Stimulated activated CD4-positive, alpha-beta T cell treated with anti-CD3 and anti-CD28 coated beads, Interleukin-4, amount 100 ng/mL, for 1 hour (primary cell): ENCODE measurements at places on chromosomes 5 and 9.

- DNase-seq = no peak
These were observed 1.3 kb downstream of the ZBTB34 start for GRCh38 chr9:126861707-126862103.

DNA sequence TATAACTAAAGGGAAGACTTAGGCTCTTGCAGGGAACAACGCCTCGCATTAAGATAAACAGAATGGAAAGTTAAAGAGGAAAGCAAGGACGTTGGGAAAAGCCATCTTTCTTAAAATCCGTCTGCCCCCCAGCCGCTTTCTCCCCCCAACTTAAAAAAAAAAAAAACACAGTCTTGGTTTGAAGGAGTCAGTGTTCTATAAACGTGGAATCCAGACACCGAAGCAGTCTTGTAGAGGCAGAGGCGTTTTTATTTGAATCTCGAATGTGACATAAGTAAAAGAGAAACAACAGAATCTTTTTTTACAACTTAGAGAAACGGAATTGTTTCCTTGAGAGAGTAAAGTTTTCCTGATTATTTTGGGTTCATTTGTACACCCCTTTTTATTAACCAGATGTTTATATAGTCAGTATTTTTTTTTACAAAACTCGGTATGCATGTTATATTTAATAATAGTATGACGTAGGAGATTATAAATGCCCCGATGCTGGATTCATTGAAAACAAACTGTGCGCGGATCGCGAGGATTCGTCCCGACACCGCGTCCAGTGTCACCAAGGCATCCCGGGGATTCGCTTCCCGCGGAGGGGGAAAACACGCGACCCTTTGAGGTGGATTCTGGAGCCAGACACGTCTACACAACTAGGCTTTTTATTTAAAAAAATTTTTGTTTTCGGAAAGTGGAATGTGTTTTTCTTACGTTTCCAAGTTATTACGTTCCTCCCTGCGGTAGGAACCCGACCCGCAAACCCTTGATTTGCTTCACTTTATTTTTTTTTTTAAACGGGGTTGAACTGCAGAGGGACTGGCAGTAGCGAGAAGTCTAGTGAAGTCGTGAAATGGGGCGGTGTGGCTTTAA lies 6.7 kb downstream of the PTCH1 start:
- peak; percentile 7 for DNase-seq

- DNase-seq = no peak
These were observed 112.8 kb upstream of the CDH12 start for GRCh38 chr5:22965960-22966359.

DNA sequence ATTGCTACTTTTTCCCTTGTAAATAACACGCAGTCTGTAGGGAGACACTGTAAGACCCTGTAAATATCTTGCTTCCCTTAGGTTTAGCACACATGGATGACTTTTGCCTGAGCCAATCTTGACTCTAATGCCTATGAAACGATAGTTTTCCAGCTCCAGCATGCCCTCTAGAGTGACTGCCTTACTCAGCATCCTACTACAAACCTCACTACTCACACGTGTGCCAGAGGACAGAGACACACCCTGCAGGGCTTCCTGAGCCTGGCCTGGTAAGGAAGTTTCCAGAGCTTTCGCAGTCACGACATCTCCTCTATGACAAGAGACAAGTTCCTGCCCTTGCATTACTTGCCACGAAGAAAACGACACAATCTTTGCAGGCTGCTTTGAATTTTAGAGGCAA lies 138.1 kb downstream of the ATPSCKMT start:
- no peak for DNase-seq

DNA sequence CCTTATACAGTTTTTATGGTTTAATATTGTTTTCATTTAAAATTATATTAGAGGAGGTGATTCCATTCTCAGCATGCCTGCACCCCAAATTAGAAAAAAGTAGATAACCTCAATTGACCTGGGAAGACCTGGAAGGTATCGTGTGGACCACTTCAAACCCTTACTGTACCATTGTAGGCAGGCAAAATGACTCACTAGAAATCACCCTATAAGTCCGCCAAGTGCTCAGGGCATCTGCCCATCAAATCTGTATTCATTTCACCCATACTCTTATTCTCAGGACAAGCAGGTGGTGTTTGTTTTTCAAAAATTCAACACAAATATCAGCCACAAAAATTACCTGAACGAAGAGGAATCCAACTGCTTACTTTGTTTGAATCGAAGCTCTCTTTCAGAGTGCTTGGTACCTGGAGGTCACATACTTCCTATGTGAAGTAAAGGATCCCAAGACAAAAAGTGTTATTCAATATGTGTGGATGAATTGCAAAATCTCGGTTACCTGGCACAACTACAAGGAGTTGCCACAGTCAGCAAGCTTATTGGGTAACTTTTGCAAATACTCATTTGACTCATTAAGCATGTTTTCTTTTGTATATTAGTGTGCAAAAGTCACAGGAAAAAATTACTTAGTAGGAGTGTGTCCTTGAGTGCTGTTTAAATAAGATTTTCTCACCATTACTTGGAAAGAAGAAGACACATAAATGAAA lies 216.2 kb downstream of the ENC1 start:
- no peak for DNase-seq

- no peak for DNase-seq
These were observed 318.5 kb downstream of the ADGRV1 start for GRCh38 chr5:90877049-90877448.

GRCh38 chr9:68961587-68961986 lies 52.3 kb downstream of the PRKACG start:
- no peak for DNase-seq

GRCh38 chr5:74070766-74071165 lies 444.8 kb downstream of the ARHGEF28 start:
- no peak for DNase-seq

DNA sequence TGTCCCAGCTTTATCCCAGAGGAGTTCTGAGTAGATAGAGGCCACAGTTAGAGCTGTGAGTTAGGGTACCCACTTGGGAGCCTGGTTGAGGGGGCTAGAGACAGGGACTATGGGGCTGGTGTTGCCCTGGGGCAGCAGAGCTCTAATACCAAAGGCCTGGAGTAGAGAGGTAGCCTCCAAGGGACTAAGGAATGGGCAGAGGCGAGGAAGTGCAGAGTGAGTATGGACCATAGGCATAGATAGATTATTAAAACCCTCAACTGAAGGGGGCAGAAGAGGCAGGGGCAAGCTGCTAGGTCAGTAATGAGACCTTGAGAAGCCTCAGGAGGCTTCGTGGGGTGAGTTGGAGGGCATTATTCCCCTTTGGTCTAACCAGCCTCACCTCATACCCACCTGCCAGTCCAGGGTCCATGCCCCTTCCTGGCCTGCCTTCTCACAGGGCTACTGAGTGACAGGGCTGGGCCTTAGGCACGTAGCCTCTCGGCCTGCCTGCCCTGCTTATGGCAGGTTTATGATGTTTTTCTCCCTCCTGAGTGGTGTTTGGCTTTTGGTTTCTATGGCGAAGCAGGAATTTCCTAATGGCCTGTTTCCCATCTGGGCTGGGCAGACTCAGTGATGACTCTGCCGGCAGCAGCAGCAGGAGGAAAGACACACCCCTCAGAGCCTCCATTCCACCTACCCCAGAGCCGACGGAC lies 8.0 kb downstream of the PDLIM4 start:
- DNase-seq = no peak

DNA sequence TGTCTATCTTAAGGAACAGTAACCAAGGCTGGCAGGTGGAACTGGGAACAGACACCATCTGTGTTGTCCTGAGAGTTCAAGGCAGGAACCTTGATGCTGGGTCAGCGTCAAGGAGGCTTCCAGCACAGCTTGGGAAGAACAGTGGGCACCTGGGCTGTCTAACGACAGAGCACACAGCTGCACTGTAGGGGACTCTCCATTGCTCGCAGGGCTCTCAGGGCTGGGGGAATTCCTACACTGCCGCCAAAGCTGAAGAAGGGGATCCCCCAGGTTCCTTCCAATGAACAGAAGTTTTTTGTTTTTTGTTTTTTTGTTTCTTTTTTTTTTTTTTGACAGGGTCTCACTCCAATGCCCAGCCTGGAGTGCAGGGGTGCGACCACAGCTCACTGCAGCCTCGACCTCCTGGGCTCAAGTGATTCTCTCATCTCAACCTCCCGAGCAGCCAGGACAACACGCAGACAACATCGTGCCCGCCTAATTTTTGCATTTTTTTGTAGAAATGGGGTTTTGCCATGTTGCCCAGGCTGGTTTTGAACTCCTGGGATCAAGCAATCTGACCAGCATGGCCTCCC lies 81.9 kb downstream of the PTPN3 start:
- DNase-seq = no peak

DNA sequence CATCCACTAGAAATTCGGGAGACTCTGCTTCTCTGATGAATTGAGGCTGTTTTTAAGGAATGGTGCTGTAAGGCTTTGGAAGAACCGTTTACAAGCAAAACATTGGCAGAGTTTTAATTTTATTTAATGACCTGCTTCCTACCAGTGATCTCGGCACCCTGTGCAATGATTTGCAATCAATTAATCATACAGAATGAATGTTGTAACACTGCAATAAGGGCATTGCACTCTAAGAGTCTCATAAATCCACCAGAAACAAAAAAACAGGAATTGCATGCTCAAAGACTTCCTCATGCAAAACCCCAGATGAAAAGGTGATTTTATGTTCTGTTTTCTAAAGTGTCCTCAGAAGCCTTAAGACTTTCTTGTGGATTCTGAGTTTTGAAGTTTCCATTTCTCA lies 295.7 kb downstream of the ARHGEF28 start:
- DNase-seq = no peak

- no peak for DNase-seq
These were observed 50.8 kb downstream of the SAXO1 start for GRCh38 chr9:18982262-18982620.

DNA sequence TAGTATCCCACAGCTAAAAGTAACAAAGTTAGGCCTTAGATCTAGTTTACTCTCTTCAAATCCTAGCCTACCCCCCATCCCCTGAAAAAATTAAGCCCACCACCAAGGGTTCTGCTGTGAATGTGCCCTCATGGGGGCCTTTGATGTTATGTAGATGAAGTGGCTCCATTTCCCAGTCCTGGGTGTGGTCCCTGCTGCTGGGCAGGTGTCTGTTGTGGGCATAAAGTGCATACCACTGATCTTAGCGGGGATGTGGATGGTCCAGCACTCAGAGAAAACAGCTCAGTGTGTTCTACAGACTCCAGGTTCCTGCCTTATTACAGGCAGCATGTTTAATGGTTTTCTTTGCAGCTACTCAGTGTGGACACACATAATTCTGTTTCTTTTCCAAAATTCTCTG lies 1.9 kb downstream of the PCBD2 start:
- no peak for DNase-seq

GRCh38 chr5:179927824-179928223 lies 20.1 kb upstream of the TBC1D9B start:
- DNase-seq = no peak

DNA sequence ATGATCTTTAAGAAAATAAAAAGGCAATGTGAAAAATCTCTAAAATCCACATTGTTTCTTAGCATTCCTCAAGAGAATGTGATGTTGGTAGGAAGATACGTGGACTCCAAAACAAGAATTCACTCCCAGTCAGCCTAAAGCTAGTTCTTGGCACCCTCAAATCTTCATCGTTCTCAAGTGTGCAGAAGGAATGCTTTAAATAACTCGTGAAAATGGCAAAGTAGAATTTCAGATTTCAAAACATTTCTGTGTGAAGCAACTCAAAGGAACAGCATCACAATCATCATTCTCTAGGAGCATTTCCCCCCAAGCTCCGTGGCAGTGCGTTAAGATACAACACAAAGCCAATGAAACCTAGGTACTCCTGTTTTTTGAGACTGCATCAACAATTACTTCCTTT lies 185.1 kb upstream of the DMAC1 start:
- no peak for DNase-seq

GRCh38 chr5:136703036-136703435 lies 337.7 kb upstream of the TRPC7 start:
- DNase-seq = no peak

DNA sequence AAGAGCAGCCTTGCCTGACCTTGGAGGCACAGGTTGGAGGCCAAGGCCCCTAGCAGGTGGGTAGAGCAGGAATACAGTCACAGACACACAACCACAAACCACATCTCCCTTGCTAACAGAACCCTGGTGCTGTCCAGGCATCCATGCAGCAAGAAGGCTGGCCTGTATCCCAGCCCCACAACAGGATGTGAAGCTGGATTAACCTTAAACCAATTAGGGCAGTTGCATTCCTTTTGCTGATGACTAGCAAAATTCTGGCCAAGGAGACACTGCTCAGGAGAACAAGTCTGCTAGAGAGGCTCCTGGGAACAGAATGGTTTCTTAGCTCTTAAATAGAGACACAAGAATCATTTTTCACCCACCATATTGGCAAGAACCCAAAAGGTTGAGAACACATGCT lies 97.8 kb downstream of the C5orf15 start:
- DNase-seq = no peak

GRCh38 chr5:66174338-66174737 lies 30.2 kb downstream of the SREK1 start:
- DNase-seq = no peak

- no peak for DNase-seq
These were observed 126.2 kb downstream of the CDK5RAP2 start for GRCh38 chr9:120453792-120454191.

DNA sequence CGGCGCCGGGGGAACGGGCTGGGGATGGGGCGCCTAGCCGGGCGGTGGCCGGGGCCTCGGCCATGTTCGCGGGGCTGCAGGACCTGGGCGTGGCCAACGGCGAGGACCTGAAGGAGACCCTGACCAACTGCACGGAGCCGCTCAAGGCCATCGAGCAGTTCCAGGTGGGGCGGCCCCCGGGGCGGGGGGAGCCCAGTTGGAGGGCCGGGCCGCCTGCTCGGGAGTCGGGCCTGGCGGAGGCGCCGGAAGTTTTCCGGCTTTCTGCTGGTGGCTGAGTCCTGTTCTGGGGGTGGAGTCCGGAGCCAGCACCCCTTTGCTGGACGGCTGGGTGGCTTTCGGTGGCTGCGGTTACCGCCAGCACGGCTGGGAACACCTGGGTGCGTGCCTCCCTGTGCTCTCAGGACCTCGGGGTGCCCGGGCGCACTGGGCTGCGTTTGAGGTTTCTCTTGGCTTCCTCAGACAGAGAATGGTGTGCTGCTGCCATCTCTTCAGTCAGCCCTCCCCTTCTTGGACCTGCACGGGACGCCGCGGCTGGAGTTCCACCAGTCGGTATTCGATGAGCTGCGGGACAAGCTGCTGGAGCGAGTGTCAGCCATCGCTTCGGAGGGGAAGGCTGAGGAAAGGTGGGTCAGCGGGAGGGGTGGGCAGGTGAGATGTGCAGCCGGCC lies 454 bp downstream of the NELFB start:
- DNase-seq = no peak

DNA sequence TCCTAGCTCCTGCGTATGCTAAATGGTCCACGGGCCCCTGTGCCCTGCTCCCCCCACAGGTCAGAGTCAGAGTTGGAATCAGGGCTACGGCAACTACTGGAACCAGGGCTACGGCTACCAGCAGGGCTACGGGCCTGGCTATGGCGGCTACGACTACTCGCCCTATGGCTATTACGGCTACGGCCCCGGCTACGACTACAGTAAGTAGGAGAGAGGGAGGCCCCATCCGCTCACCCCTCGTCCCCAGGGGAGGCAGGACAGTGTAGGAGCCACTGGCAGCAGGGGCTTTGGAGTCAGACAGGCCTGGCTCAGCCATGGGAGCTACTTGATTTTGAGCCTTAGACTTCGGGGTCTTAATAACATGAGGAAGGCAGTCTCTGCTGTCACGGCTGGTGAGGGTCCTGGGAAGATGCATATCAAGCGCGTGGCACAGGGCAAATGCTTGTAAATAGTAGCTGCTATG lies 5.8 kb downstream of the HNRNPAB start:
- no peak for DNase-seq

GRCh38 chr5:91486638-91487037 lies 103.5 kb upstream of the ARRDC3 start:
- DNase-seq = no peak
